Stimulated activated CD8-positive, alpha-beta memory T cell treated with anti-CD3 and anti-CD28 coated beads, Interleukin-4, amount 100 ng/mL, for 4 hours (primary cell): ENCODE measurements at places on chromosomes 3 and 15.

DNA sequence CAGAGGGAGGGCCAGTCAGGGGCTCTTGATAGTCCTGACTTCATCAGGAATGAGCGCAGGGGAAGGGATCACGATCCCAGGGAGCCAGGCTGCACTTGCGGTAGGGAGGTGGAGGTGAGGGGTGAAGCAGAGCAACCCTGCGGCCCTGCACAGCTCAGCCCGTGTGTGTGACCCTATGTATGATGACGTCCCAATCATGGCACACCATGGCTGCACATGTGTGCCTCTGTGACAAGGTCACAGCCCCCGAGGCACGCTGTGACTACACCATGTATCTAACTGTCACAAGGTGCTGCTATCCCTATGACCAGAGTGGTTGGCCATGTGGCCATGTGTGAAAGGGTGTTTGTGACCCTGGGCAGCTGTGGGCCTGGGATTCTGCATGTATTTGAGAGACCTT, 13.3 kb upstream of the ALAS1 start:
- no peak for DNase-seq

DNA sequence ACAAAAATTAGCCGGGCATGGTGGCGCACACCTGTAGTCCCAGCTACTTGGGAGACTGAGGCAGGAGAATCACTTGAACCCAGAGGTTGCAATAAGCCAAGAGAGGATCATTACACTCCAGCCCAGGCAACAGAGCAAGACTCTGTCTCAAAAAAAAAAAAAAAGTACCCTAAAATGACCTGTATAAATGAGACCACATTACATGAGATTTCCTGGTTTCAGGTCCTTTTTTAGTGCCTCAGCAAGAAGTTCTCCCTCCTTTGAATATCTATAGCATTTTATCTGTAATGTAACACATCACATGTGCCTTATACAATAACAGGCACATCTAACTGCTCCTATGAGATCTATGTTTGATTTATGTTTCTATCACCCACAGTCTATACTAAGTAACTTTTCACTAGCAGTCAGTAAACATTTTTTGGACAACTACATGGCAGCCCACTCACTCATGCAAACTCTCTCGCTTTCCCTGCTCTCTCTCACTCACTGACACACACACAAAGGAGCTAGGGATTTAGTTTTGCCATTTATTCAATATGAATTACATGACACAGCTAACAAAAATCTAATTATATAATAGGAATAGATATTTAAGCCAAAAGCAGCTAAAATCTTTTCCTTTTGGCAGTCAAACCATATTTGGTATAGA, 34.1 kb downstream of the ADAM10 start:
- DNase-seq: no peak

GRCh38 chr15:69388260-69388705, 25.9 kb upstream of the KIF23 start:
- DNase-seq: no peak

DNA sequence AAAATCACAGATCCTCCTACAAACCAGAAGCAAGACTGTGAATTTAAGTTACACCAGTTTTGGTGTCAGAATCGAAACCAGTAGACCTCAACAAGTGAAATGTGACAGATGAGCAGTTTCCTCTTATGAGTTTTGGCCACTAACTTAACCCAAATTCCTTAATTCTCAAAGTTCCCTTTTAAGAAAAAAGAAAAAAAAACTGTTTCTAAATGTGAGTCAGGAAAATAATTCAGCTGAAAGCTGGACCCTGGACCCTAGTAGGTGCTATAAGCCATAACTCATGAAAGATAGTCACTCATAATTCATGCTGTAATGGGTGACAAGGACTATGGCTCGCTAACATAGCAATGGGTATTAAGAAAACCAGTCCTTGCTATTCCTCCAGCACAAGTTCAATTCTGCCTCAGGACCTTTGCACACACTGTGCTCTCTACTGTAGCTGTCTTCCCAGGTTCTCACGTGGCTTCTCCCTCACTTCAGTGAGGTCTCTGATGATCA, 9.0 kb upstream of the THRB start:
- no peak for DNase-seq

- no peak for DNase-seq
Measured at GRCh38 chr3:193897288-193897687, 238.7 kb upstream of the HES1 start.

DNA sequence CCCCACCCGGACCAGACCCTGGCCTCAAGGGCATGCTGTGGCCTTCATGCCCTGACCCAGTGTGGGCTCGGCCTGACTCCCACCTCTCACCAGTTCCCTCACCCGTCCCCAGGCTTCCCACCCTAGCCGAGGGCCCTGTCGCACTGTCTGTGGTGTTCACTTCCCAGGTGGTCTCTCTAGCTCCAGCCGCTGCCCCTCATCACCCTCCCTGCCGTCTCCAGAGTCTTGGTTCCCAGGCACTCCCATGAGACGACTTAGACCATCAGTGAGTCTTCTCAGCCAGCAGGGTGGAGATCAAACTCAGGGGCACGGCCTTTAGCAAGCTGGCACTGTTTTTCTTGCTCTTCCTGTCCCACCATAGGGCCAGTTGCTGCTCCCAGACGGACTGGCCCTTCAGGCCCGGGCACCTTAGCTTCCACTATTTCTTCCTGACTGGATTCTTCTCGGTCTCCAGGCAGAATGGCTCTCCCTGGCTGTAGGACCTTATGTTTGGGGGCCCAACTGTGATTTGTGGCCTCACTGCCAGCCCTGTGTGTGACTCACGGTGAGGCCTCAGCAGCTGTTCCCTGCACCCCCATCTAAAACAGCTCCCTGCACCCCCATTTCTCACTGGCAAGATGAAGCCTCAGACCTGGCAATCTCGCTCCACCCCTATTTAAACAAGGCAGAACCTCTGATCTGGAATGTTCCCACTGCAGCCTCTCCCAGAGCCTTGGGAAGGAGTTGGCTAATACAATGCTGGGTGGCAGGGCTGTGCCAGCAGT, 9.4 kb upstream of the PCSK6 start:
- no peak for DNase-seq
